ENCODE measurements at places on chromosomes 6 and 20.

DNA sequence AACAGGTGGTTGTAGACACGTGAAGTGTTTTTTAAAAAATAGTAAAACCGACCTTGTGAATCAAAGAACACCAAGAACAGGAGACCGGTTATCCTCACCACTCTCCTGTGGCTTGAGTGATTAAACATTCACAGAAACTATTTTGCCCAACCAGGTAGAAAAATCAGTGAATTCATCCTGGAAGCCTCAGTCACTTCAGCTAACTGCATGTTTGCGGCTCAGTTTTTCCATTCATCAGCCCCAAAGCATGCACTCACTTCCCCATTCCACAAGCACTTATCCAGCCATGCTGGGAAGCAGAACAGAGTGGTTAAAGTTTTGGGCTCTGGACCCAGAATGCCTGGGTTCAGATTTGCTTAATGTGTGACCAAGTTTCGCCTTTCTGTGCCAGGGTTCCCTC is 2.4 kb downstream of the LRRN4 start:
- DNase-seq, result no peak

DNA sequence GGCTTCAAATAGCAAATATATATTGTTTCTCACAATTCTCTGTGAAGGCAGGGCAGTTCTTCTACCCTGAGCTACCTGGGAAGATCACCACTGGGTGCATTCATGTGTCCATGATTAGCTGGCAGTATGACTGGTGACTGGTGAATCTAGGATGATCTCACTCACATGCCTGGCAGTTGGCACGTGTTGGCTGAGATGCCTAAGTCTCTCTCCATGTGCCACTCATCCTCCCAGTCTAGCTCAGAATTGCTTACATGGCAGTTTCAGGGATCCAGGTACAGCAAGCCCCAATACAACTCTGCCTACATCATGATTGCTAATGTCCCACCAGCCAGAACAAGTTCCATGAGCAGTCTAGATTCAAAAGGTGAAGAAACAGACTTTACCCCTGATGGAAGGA is 346.8 kb upstream of the CNR1 start:
- no peak for DNase-seq

GRCh38 chr20:9499126-9499899 is 15.1 kb upstream of the LAMP5 start:
- no peak for DNase-seq

- no peak for DNase-seq
These were observed 230.1 kb downstream of the ERMARD start for GRCh38 chr6:169981568-169981967.

DNA sequence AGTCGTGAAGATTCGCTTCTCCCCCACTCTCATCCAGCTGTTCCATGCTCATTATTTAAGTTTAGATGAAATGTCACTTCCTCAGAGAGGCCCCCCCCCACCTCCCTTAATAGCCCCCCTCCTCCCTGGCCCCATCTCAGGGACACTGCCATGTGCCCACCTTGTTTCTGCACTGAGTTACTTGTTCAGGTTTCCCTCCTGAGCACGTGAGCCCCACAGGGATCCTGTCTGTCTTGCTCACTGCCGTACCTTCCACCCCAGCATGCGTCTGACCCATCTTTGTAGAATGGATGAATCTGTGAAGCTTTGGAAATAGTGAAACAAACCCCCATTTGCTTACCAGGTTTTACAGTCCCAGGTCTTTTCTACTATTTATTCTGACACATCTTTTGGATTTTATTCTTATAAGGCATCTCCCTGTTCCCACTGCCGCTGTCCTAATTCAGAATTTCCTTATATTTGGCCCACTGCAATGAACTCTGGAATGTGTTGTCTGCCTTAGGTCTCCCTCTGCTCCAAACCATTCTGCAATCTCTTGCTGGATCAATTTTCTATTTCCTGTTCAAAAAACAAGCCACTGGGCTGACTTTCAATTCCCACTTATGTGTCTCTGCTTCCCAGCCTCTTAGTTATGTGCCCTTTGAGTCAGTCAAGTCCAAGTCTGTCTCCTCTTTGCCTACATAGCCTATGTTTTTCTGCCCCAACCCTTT is 136.5 kb upstream of the ECI2 start:
- no peak for DNase-seq

DNA sequence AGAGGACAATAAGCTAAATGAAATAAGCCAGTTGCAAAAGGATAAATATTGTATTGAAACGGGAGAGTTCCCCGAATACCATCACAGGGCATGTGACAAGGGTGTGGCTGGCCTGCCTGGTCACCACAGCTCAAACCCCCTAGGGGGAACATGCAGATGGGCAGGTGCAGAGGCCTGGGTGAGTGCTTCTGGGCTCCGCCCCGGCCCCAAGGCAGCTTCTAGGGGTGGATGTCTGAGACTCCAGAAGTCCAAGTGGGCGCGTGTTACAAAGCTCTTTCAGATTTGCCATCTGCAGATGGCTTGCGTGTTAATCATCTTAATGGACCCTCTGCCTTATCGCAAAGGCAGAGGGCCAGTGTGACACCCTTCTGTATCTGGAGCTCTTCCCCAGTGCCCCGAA is 559.2 kb upstream of the IMPG1 start:
- no peak for DNase-seq

- no peak for DNase-seq
These were observed 18.1 kb downstream of the MYT1 start for GRCh38 chr20:64182146-64182865.

Data from stimulated activated CD4-positive, alpha-beta T cell treated with anti-CD3 and anti-CD28 coated beads, Interleukin-12 subunit alpha, Interleukin-12 subunit beta, amount 100 ng/mL, for 48 hours (primary cell).